ENCODE measurements at places on chromosomes 2 and 18.

DNA sequence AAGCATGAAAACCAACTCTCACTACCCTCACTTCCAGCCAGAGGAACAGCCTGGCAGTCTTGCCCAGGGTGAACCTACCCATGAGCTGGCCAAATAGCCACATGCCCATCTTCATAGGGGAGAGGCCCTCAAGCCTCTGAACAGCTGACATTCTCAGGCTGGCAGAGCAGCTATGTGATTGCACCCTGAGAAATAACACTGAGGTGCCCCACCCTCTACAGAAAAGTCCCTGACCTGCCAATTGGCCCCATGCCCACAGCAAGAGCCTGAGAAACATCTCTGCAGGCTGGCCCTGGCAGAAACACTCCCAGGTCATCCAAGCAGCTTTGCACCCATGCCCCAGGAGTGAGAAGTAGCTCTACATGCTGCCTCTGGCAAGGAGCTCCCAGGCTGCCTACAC lies 127.4 kb upstream of the OTX1 start:
- DNase-seq = no peak

- no peak for DNase-seq
These were observed 165.5 kb downstream of the TPGS2 start for GRCh38 chr18:36663312-36663711.

DNA sequence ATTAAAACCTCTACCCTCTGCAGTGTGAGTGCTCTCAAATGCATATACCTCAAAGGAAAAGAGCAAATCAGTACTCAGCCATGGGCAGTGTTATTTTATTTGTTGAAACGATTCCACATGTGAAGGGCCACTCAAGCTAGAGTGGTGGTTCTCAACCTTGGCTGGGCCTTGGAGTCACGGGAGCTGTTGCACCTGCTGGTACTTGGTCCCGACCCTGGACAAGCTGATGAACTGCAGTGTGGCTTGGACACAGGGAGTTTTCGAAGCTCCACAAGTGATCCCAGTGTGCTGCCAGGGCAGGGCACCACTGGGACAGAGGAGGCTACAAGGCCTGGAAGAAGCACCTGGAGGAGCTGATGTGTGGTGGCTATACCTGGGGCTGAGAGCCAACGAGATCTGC lies 19.7 kb downstream of the GNLY start:
- DNase-seq = no peak

DNA sequence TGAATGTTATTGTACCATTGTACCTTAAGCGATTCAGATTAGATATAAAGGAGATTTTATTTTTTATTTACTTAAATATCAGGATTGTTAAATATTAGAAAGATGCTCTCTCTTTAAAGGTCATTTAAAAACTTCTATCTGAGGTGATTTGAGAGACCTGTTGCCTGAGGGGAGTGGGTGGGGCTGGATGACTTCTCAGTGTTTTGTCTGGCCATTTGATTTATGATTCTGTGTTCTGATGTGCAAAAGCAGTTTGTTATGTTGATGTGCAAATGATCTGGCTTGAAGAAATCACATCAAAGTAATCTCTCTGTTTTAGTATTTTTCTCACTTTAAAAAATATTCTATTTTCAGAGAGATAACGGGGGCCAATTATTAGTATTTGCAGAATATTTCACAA lies 370.8 kb downstream of the NUP35 start:
- no peak for DNase-seq

DNA sequence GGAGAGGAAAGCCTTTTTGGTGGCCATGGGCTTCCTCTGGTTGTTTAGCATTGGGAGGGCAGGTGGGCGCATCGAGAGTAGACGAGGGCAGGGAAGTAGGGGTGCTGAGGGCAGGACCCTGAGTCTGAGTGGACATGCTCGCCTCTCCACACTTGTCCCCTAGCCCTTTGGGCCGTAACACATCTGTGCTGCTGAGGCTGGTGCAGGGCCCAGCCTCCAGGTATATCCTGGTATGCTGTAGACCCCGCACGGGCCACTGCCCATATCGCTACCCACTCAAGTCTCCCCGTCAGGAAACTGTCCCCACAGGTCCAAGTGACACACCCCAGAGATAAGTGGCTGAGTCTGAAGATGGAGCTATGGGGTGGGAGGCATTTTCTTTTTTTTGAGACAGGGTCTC lies 13.7 kb upstream of the CCDC74B start:
- DNase-seq = no peak
